ENCODE measurements at places on chromosomes 3 and 15. TPM values are rescaled to one million over a fixed set of nuclear protein-coding genes. Genes with fewer than 3 reads are reported as not detected.

- no peak overlapping the region for H3K27ac ChIP-seq
- H3K4me1 ChIP-seq = no peaks in the 10 kb centered on the region
- H3K4me3 ChIP-seq = no peak overlapping the region
- no peaks in the 10 kb centered on the region for H3K36me3 ChIP-seq
- DNase-seq = peak; percentile 58
- H3K27me3 ChIP-seq = no peaks in the 10 kb centered on the region
Observed at GRCh38 chr3:126134219-126134975, 46.0 kb downstream of the ALDH1L1 start.

- no peaks in the 10 kb centered on the region for H3K36me3 ChIP-seq
- DNase-seq = no peak
- H3K4me1 ChIP-seq = peaks cover 9% of the 10 kb centered on the region
Observed at GRCh38 chr3:70832834-70833205, 520.4 kb upstream of the MDFIC2 start.

GRCh38 chr15:62262305-62262941 is 97.3 kb upstream of the C2CD4B start:
- no peaks in the 10 kb centered on the region for H3K36me3 ChIP-seq
- H3K27me3 ChIP-seq = no peaks in the 10 kb centered on the region
- H3K27ac ChIP-seq = no peak overlapping the region
- DNase-seq = no peak

- H3K36me3 ChIP-seq = no peaks in the 10 kb centered on the region
- H3K4me1 ChIP-seq = no peaks in the 10 kb centered on the region
- H3K4me3 ChIP-seq = no peak overlapping the region
- no peak overlapping the region for H3K27ac ChIP-seq
- DNase-seq = no peak
Observed at GRCh38 chr3:72473156-72473555, 375.1 kb downstream of the SHQ1 start.

- H3K4me1 ChIP-seq = peaks cover 10% of the 10 kb centered on the region
- no peak for DNase-seq
- H3K4me3 ChIP-seq = no peak overlapping the region
Observed at GRCh38 chr3:16937326-16937845, 52.6 kb downstream of the PLCL2 start.

DNA sequence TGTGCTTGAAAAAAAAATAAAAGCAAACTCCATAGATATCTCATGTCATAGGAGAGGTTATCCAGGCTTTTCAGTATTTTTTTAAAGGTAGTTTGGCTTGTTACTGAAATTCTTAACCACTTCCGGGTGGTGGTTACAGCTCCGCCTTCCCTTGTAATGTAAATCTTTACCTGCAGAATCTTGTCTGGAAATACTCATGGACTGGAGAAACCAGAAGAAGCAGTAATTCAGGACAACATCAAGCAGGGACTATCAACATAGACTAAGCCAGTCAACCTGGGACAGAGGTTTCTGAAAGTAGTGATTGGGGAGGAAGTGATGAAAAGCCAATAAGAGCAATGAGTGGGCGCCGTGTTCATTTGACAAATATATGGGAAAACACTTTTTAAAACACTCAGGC is 78.9 kb upstream of the SKOR1 start:
- no peaks in the 10 kb centered on the region for H3K27me3 ChIP-seq
- no peak overlapping the region for H3K27ac ChIP-seq
- H3K4me1 ChIP-seq = no peaks in the 10 kb centered on the region
- no peak overlapping the region for H3K4me3 ChIP-seq
- H3K36me3 ChIP-seq = no peaks in the 10 kb centered on the region

RTP3 gene
- not detected for total RNA-seq

TASOR gene
- total RNA-seq = 20.4 TPM

CCRL2 gene
- total RNA-seq = 1.7 TPM

DNAH12 gene
- total RNA-seq = not detected

Measured in heart left ventricle (tissue), 16 donors.